ENCODE measurements at places on chromosomes 12 and 14.

DNA sequence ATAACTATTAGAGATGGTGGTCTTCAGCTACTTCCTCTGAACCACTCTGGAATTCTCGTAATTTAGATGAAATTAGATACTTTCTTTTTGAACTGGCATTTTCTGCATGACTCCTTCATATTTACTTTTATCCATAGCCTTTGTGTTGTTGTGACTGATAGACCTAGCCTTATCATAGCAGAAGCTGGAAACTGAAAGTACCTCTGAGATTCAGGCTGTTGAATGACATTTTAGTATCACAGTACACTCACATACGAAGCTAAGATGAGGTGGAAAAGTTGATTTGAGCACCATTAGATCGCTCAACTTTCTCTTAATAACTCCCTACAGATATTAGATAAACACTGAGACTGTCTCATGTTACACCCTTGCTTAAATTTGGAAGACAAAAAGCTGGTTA is 525.1 kb upstream of the FBXO33 start:
- no peak for DNase-seq

DNA sequence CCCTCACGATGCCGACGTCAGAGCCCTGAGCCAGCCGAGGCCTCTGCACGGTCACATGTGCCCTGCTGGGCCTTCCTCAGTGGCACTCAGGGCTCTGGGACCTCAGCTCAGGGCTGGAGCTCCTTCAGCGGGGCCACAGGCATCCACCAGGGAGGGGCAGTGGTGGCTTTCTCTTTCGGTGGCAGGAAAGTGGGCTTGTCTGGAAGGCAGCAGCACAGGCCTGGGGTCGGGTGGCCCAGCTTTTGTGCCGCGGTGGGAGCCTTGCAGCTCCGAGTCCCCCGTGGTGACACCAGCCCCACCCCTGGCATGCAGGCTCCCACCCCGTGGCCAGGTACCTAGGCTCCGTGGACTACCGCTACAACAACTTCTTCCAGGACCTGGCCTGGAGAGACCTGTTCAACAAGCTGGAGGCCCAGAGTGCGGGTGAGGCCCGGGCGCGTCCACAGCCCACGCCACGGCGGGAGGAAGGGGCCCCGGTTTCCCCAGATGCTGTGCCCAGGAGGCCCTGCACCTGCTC is 14.2 kb upstream of the TEX22 start:
- no peak for DNase-seq

DNA sequence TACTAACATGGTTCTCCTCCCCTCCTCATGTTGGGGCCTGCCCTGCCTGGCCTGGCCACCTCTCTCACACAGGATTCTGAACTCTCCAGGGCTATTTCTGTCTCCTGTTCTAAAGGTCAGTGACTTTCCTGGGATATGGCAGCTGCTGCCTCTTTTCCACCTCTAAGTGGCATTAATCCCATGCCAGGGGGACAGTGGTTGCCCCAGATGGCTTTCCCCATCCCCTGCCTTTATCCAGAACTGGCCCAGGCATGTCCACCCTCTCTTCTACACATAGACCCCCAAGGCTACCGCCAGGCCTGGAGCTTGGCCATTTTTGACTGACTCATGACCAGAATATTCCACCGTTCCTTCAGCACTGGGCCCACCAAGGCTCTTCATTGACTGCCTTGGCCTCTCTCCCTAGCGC is 90.4 kb downstream of the IRF2BPL start:
- DNase-seq, result no peak

GRCh38 chr12:45721369-45721768 is 8.1 kb upstream of the ARID2 start:
- no peak for DNase-seq

GRCh38 chr12:93000026-93000425 is 70.9 kb upstream of the EEA1 start:
- no peak for DNase-seq

- DNase-seq, result no peak
Observed at GRCh38 chr14:55707365-55707804, 127.4 kb downstream of the KTN1 start.

GRCh38 chr12:50555471-50555885 is 50.7 kb downstream of the DIP2B start:
- no peak for DNase-seq

DNA sequence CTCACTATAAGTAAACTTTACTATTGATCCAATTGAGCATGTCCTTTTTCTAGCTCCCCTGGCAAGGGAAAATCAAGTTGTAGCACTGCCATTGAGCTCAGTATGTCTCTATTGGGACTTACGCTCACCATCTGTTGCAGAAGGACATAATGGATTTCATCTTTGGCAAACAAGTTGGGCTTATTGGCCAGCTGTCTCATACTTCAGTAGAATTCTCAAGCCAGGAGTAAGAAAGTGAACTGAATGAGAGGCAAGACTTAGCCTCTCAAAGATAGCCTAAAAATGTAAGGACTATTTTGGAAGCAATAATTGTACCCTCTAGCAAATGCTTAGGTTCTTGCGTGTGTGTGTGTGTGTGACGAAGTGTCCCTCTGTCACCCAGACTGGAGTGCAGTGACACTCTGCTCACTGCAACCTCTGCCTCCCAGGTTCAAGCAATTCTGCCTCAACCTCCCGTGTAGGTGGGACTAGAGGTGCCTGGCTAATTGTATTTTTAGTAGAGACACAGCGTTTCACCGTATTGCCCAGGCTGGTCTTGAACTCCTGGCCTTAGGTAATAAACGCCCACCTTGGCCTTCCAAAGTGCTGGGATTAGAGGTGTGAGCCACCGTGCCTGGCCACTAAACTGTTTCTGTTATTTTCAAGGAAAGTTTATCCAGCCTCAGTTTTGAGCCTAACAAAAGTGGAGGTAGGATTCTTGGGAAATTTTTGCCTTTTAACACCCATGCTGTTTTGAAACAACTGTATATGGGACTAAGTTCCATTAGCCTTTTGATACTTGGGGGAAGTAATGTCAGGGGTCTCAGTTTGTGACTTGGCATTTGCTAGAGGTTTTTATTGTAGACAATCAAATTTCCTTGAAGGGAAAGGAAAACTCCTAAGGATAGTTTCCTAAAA is 7.0 kb downstream of the HNRNPA1 start:
- DNase-seq, result no peak

GRCh38 chr12:27965411-27965810 is 7.1 kb downstream of the PTHLH start:
- DNase-seq, result no peak

DNA sequence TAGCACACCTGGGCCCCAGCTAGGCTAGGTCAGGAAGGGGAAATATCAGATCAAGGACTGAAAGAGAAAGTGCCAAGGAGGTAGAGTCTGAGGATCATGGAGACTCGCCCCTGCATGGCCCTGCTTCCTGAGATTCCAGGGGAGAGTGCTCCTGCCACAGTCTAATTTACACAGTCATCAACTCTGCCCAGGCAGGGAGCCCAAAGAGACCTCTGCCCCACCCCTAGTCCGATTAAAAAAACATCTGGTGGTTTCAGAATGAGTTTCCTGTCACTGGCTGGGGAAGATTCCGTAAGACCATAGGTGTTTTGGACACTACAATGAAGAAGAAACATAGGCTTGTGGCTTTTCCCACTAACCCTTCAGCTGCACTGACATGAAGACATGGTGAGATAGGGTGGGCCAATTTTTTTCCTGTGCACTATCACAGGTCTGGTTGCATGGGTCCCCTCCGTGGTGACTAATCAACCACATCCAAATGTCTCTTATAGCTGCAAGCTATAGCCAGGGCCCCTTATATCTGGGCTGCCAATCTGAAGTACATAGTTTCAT is 31.5 kb upstream of the GZMB start:
- DNase-seq, result no peak

GRCh38 chr12:101186291-101186690 is 23.7 kb downstream of the SLC5A8 start:
- no peak for DNase-seq

Measured in neuronal stem cell (in vitro differentiated cells).